Choroid plexus epithelial cell (primary cell): ENCODE measurements at places on chromosomes 5 and 9.

GRCh38 chr9:116368680-116369079 lies 215.1 kb downstream of the PAPPA start:
- DNase-seq = no peak

DNA sequence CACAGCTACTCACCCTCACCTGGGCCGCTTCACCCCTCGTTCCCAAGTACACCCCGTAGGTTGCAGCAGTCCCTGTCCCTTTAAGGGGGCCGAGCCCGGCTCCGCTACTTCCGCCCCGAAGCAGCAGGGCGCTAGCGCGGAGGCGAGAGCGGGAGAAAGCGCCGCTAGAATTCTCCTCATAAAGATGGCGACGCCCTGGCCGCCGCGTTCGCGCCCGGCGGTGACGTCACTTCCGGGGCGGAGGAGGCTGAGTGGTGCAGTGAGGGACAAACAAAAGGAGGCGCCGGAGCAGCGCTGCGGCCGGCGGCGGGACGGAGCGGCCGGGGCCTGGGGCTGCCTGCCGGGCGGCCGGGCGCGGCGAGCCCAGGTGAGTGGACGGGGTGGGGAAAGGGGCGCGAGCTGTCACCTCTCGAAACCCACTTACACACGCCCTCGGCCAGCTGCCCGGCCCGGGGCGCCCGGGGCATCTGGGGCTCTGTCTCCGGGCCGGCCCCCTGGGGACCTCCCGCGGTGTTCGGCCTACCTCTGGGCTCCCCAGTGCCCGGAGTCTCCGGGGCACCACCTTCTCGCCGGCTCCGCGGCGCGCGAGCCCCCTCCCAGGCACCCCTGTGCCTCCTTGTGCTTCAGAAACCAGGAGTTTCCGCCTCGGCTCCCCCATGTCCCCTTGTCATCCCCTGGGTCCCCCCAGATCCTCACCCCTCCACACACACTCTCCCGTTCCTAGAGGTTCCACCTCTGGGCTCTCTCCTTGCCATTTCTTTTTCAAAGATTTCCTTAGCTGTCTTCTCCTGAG lies at the start of the genes KYAT1 and LRRC8A:
KYAT1 (minus strand) TSS at position 67 of the 793 bp plus-strand sequence. CDS start 36,545 bp downstream, outside the sequence.
LRRC8A (plus strand) TSS at position 250 of the 793 bp plus-strand sequence. CDS start 25,032 bp downstream, outside the sequence.
- DNase-seq = peak; percentile 95

- no peak for DNase-seq
These were observed 31.3 kb downstream of the FYB1 start for GRCh38 chr5:39187831-39188731.

DNA sequence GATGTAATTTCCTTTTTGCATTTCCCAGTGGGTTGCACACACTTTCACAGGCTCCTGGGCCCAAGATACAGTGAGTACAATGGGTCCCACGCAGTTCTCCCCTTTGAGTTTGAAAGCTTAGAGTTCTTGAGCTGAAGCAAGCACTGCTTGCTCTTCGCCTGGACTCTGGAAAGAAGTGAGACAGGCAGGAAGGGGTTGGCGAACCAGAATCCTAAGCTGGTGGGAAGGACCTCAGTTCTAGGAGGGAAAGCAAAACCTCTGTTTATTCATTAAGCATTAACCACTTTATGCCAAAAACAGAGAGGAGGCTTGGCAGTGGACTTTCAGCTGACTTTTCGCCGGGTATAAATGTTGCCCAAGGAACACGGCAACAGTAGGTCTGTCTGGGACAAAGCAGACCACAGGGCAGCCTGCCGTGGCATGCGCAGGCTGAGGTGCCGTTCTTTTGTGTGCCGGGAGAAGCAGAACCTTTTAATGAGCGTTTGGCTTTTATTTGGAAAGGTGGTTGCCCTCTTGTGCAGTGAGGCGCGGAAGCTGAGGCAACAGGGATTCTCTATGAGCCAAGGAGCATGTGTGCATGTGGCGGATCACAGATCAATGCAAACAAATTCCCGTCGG lies 239.9 kb upstream of the PANK3 start:
- DNase-seq = no peak

GRCh38 chr5:111859031-111859430 lies 102.0 kb upstream of the NREP start:
- DNase-seq = peak; percentile 82

DNA sequence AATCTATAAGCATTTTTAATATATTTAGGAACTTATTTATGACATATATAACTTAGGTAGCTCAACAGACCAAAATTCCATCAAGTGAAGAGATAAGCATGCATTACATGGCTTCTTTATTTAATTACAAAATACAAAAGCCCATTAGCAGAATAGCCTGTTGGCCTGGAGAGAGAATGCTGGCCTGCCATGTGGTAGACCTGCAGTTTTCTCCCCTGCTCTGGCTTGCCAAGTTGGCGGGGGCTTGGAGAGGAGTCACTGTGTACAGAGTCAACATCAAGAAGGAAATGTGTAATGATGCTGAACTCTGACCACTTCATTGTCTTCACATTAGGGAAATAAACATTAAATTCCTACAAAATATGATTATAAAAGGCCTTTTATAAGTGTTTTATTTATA lies 69.8 kb upstream of the CNTLN start:
- peak; percentile 23 for DNase-seq

DNA sequence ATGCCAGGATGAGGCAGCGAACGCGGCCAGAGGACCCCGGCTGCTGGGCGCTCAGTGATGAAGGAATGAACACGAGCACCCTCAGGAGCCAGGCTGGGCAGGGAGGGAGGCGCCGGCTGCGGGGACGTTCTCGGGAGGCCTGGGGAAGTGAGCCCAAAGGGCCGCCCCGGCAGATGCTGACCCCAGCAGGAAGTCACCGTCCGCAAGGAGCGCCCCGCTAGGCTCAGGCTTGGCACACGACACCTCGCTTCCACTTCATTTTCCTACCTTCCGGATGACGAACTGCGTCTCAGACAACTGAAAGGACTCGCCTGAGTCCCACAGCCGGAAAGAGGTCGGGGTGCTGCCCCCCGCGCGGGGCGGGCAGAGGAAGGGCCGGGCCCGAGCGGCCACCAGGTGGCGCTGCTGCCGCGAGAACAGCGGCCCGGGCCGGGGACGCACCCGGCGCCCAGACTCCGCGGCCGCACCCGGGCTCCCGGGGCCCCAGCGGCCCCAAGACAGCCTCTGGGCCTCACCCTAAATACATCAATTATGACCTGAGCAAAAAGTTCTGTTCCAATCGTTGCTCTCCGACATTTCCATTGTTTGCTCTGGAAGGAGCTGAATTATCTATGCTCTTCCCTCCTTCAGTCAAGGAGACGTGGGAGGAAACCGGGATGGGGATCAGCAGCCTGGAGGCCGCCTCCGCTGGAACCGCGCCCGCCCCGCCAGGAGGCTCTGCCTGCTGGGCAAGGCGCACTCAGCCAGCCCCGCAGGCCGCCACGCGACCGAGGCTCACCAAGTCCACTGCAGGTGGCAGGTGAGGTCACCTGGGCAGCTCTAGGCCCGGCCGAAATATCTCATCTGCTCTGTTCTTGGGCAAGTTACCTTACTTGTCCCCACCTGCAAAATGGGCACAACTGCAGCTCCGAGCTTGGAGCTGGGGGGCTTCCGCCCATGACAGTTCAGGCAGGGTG lies 107.0 kb downstream of the ZNF354C start:
- peak; percentile 42 for DNase-seq

DNA sequence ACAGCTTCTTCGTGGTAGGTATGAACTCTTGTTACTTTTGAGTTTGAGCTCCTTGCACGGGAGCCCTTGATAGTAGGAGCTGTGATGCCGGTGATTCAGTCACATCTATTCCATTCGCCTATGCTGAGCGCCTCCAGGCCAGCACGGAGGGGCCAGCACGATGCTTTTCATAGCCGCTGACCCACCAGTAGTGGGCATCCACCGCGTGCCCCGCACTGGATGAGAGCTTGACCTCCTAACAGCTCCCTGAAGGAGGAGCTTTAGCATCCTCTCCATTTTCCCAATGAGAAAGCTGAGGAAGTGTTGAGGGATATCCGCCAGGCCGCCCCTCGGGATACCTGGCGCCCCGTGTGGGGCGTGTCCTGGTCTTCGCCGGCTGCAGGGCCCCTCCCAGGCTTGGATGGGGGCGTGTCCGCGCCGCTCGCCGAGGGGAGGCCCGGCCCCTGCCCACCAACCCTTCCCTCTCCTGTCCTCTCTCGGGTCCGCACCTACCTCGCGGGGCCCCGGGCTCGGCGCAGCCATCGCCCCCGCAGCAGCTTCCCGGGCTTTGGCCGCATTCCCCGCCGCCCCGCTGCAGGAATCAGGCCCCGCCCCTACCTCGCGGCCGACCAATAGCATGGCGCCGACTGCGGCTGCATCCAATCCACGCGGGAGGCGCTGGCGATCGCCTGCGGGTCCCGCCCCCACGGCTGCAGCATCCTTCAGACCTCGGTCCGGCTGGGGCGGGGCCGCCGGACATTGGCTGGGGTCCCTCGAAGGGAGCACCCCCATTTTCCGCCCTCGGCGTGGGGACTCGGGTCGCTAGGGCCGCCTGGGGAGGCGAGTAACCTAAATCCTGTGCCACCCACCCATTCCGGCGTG lies at the start of gene PIP5KL1:
PIP5KL1 (minus strand) TSS at position 547 of the 861 bp plus-strand sequence; CDS start at position 522, 25 bp downstream.
- peak; percentile 88 for DNase-seq

GRCh38 chr5:177410575-177410974 lies 1.2 kb upstream of the F12 start:
- no peak for DNase-seq

DNA sequence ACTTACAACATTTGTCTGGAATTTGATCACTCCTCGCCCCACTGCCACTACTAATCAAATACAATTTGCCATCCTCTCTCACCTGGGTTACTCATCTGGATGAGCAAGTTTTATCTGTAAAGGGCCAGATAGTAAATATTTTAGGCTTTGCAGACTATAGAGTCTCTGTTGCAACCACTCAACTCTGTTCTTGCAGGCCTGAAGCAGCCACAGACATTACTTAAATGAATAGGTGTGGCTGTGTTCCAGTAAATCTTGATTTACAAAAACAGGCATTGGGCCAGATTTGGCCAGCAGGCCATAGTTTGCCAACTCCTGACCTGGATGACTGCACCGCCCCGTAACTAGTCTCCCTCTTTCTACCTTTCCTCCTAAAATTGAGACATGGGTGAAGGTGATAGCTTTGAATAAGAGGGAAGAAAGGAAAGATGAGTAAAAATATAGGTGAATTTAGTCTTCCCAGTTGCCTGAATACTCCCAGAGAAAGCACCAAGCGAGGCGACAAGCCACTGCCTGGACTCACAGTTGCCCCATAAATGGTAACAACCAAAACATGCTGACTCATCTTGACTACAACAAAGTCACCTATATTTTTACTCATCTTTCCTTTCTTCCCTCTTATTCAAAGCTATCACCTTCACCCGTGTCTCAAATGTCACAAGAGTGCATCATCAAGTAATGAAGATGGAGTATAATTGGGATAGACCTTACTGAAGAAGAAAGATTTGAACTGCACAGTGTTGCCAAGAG lies 32.5 kb upstream of the SCAMP1 start:
- no peak for DNase-seq

GRCh38 chr5:982377-983237 lies 26.0 kb upstream of the NKD2 start:
- no peak for DNase-seq
